ENCODE measurements at places on chromosomes 2 and 18. TPM values are rescaled to one million over a fixed set of nuclear protein-coding genes. Genes with fewer than 3 reads are reported as not detected.

Gene WDR54
- total RNA-seq = 11.2 TPM

Gene TCF7L1
- 11.1 TPM for total RNA-seq

- DNase-seq = no peak
Observed at GRCh38 chr2:10271946-10272345, 30.8 kb upstream of the HPCAL1 start.

Gene CYP1B1
- total RNA-seq = 8.0 TPM

Gene EIF5B
- 29.1 TPM for total RNA-seq

GRCh38 chr2:54656863-54657262, 66.6 kb upstream of the EML6 start:
- DNase-seq = no peak

Gene ADAM23
- total RNA-seq = 21.3 TPM

Gene VWC2L
- not detected for total RNA-seq

Gene EPB41L5
- total RNA-seq = 40.3 TPM
